ENCODE measurements at places on chromosomes 12 and 14.

DNA sequence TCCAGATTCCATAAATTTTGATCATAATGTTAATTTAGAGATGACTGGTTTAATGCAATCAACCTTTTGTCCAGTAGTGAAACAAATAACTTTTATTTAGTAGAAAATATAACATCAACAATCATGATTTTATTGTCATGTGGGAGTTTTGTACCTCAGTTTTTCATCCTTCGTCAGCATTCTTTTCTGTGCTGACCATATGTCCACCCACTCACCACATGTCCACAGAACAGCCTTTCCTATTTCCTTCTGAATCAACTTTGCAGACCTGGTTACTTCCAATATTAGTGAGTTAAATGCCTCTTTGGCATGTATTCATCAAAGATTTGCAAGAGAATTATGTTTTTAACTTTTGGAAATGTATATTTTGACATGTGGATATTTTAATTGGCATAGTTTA, 36.8 kb upstream of the CNTN1 start:
- DNase-seq = no peak

DNA sequence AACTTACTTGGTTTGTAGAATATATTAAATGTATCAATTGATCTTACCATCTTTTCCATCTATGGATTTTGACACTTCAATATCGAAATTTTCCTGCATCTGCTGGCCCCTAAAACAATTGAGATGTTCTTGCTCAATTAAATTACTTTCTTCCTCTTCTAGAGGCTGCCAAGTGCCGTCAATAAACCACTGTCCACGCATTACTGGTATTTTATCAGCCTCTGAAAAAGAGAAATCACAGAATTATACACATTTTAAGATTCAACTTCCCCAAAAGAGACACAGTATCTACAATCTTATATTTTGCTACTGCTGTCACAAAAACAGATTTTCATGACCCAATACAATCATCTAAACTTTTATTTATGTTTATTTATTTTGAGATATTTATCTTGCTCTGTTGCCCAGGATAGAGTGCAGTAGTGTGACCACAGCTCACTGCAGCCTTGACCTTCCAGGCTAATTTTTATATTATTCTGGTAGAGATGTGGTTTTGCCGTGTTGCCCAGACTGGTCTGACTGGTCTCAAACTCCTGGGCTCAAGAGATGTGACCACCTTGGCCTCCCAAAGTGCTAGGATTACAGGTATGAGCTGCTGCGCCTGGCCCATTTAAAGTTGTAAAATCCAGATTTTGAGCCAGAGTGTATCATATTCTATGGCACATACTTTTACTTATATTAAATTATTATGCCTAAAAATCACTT, 49.3 kb downstream of the DDHD1 start:
- no peak for DNase-seq

DNA sequence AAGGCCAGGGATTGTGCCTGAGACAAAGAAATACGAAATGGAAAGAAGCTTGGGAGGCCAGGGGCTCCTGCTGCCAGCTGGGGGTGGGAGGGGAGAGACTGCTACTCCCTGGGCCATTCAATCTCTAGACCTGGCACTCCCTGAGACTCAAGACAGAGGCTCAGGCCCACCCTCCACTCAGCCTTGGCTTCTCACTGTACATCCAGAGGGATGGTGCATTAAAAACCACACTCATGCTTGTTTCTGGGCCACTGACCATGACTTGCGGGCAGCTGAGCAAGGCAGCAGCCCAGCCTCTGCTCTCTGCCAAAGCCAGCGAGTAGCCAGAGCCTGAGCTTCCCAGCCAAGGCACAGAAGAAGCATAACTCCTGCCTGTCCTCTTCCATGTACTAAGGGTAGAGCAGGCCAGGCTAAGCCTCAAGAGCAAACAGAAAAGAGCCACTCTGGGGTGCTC, 41.5 kb downstream of the PITPNM2 start:
- DNase-seq = no peak

DNA sequence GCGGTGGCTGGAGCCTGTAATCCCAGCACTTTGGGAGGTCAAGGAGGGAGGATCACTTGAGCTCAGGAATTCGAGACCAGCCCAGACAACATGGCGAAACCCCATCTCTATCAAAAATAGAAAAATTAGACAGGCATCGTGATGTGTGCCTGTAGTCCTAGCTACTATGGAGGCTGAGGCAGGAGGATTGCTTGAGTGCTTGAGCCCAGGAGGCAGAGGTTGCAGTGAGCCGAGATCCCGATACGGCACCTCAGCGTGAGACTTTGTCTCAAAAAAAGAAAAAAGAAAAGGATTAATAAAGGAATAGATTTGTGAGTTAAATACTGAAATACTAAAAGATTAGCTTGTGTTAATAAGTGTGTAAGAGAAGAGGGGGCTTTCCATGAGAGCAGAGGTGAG, 29.4 kb downstream of the RPGRIP1 start:
- DNase-seq = no peak

- DNase-seq = no peak
Observed at GRCh38 chr12:93727195-93727811, 50.1 kb downstream of the CRADD start.

DNA sequence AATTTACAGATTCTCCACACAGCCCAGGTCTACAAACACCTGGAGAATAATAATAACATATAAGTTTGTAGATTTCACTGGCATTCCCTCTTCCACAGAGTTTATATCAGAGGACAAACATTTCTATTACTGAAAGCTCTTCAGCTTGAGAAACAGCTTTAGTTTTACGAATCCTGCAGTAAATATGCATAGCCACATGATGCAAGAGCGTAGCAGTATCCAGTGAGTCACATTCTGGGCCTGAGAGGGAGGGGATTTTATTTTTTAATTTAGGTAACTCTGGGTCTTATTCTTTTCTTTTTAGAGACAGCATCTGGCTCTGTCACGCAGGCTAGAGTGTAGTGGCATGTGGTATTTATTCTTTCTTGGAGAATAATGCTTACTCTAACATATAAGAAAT, 1002.8 kb downstream of the TRHDE start:
- DNase-seq = no peak

DNA sequence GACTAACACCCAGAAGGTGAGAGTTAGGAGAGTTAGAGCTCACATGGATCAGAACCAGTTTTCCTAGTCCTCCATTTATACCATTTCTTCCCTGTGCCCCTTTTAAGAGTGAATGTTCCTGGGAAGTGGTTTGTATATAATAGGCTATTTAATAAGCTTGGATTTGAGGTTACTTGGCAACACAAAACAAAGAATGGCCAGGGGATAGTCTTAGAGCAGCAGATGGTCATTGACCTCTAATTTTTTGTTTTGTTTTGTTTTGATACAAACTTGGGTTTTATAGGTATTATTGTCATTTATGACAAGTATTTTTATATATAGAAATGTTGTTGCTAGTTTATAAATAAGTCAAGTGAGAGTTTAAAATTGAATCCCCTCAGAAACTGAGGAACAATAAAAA, 35.8 kb downstream of the VEZT start:
- no peak for DNase-seq

GRCh38 chr12:104414581-104415341, 42.0 kb upstream of the CHST11 start:
- no peak for DNase-seq

GRCh38 chr14:50380455-50380854, 16.2 kb downstream of the CDKL1 start:
- no peak for DNase-seq

GRCh38 chr14:38186216-38186615, 21.5 kb upstream of the SSTR1 start:
- DNase-seq = no peak

GRCh38 chr12:46372544-46373300, at the start of gene SLC38A2:
Gene SLC38A2, minus strand, starts transcription at chr12:46372773. Its CDS starts 1,480 bp downstream, at chr12:46371293.
- DNase-seq = peak; percentile 96

Data from naive thymus-derived CD8-positive, alpha-beta T cell (primary cell).